ENCODE measurements at places on chromosomes 6 and 20. TPM values are rescaled to one million over a fixed set of nuclear protein-coding genes. Genes with fewer than 3 reads are reported as not detected.

DNA sequence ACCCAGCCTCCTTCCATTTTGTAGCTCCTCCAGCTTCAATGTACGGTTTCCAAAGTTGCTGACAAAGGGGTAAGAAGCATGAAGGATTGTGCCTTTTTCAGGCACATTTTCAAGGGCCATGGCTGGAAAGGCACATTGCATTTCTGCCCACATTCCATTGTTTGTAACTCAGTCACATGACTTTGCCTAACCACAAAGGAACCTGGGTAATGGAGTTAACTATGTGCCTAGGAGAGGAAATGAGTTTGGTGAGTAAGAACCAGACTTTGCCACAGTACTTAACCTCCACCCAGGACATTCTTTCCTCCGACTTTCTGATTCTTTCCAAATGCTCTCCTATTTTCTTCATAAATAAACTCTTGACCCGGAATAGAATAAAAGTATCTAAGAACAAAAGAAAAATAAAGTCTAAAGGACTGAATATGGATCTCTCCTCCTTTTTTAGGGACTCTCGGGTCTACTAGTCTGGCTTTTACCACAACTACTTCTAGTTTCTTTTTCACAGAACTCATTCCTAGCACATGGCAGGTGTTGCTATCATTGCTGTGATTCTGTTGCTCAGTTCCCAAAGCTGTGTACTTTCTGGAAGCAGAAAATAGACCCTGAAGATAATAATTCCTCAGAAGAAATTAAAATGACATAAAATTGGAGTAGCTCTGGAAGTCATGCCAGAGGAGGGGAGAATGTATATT lies 81.5 kb upstream of the ISM1 start:
- no peak overlapping the region for H3K4me3 ChIP-seq
- peaks cover 6% of the 10 kb centered on the region for H3K4me1 ChIP-seq
- DNase-seq: no peak
- no peak overlapping the region for H3K27ac ChIP-seq
- H3K36me3 ChIP-seq: no peaks in the 10 kb centered on the region
- peaks cover 7% of the 10 kb centered on the region for H3K27me3 ChIP-seq

Gene TENT5A
- total RNA-seq: 2.4 TPM

- no peak for DNase-seq
- H3K27ac ChIP-seq: no peak overlapping the region
- no peaks in the 10 kb centered on the region for H3K36me3 ChIP-seq
- no peaks in the 10 kb centered on the region for H3K27me3 ChIP-seq
- no peak overlapping the region for H3K4me3 ChIP-seq
Measured at GRCh38 chr6:113094779-113095178, 747.6 kb downstream of the RFPL4B start.

DNA sequence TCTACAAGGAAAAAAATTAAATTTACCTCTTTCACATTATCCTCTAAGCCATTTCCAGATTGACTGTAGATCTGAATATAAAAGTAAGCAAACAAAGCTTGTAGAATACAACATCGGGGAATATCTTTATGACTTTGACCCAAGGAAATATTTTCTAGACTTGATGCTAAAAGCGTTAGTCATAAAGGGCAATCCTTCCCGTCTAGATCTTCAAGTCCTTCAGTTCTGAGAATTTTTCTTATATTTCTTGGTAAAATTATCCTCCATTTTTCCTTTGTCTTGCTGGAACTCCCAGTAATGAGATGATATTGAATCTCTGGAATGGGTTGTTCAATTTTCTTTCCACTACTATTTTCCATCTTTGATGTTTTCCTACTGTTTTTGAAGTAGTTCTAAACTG lies 77.8 kb upstream of the ZNF184 start:
- H3K36me3 ChIP-seq: peaks cover 2% of the 10 kb centered on the region
- peaks cover 79% of the 10 kb centered on the region for H3K27me3 ChIP-seq
- no peak for DNase-seq

- H3K27ac ChIP-seq: no peak overlapping the region
- no peaks in the 10 kb centered on the region for H3K4me1 ChIP-seq
- H3K4me3 ChIP-seq: no peak overlapping the region
- no peak for DNase-seq
Measured at GRCh38 chr6:64908104-64908503, 798.9 kb downstream of the EYS start.

Gene FOXS1
- not detected for total RNA-seq

- no peak overlapping the region for H3K4me3 ChIP-seq
- no peak for DNase-seq
- H3K36me3 ChIP-seq: no peaks in the 10 kb centered on the region
- no peak overlapping the region for H3K27ac ChIP-seq
Measured at GRCh38 chr20:41361757-41362747, 4.6 kb downstream of the EMILIN3 start.

- no peak overlapping the region for H3K4me3 ChIP-seq
- H3K27me3 ChIP-seq: no peaks in the 10 kb centered on the region
- peak overlapping the region; percentile 63 for H3K27ac ChIP-seq
- H3K4me1 ChIP-seq: peaks cover 58% of the 10 kb centered on the region
Measured at GRCh38 chr20:3150908-3151307, 8.8 kb downstream of the FASTKD5 start.

GRCh38 chr6:134447423-134447822 lies 129.5 kb upstream of the SGK1 start:
- no peak overlapping the region for H3K4me3 ChIP-seq
- peaks cover 19% of the 10 kb centered on the region for H3K4me1 ChIP-seq
- H3K27ac ChIP-seq: no peak overlapping the region
- DNase-seq: no peak
- no peaks in the 10 kb centered on the region for H3K27me3 ChIP-seq
- no peaks in the 10 kb centered on the region for H3K36me3 ChIP-seq

DNA sequence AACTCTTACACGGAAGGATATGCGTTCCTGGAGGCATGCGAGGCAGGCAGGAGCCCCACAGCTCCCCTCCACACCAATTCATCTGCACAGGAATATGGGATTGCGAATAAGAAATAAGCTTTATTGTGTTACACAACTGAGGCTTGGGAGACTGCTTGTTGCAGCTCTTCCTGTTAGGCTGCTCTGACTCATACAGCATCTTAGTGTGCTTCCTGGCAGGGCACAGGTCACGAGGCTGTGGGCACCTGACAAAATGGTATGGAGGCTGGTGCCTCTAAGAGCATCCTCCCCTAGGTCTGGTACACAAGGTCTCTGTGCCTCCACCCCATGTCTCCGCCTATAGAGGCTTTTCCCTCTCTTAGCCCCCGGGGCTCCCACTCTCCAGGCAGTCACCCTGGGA lies 6.8 kb downstream of the SLC22A3 start:
- no peak overlapping the region for H3K27ac ChIP-seq
- H3K27me3 ChIP-seq: peaks cover 44% of the 10 kb centered on the region
- no peaks in the 10 kb centered on the region for H3K36me3 ChIP-seq
- peaks cover 5% of the 10 kb centered on the region for H3K4me1 ChIP-seq
- peak; percentile 4 for DNase-seq

- H3K4me1 ChIP-seq: peaks cover 46% of the 10 kb centered on the region
- no peaks in the 10 kb centered on the region for H3K27me3 ChIP-seq
- no peak overlapping the region for H3K4me3 ChIP-seq
Measured at GRCh38 chr20:13251904-13252297, 30.8 kb downstream of the ISM1 start.

DNA sequence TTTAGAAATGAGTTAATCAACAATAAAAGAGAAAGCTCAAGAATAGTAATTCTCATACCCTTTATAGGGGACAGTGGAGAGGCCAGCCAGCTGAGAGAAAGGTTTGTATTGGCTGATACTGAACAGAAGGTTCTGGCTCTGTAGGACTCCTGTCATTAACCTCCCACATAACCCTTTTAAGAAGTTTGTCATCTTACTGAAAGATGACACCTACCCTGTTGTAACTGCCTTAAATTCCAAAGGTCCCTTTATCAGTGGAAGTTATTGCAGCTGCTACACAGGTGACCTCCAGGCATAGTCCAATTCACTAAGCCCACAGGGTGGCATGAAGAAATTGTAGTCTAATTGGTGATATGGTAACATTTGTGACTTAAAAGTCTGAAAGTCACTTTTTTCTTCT lies 790.1 kb downstream of the TENT5A start:
- H3K27ac ChIP-seq: no peak overlapping the region
- H3K36me3 ChIP-seq: no peaks in the 10 kb centered on the region
- H3K27me3 ChIP-seq: no peaks in the 10 kb centered on the region
- DNase-seq: no peak
- no peak overlapping the region for H3K4me3 ChIP-seq

GRCh38 chr6:37222125-37222967 lies 35.2 kb upstream of the TBC1D22B start:
- no peaks in the 10 kb centered on the region for H3K36me3 ChIP-seq
- H3K27me3 ChIP-seq: no peaks in the 10 kb centered on the region
- H3K4me3 ChIP-seq: peak overlapping the region; percentile 97
- H3K27ac ChIP-seq: peak overlapping the region; percentile 90

GRCh38 chr6:106823732-106824351 lies 150.7 kb downstream of the CD24 start:
- no peak for DNase-seq
- H3K4me1 ChIP-seq: no peaks in the 10 kb centered on the region
- no peak overlapping the region for H3K27ac ChIP-seq
- H3K4me3 ChIP-seq: no peak overlapping the region

DNA sequence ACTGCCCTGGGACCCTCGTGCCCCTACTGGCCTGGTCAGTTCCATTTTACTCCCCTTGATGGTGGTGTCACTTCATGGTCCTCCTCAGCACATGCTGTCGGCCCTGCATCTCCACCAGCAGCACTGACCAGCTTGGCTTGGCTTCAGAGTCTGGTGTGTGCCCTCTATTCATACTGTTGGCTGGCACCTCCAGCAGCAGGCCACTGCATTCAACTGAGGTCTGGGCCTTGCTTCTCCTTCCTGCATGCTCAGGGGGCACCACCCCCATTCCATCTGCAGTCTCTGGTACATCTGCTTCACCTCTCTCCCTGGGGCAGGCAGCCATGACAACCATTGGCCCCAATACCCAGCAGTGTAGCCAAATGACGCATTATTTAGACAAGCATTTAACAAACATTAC lies 155.9 kb downstream of the SLC24A3 start:
- H3K27me3 ChIP-seq: no peaks in the 10 kb centered on the region
- H3K27ac ChIP-seq: no peak overlapping the region
- no peak overlapping the region for H3K4me3 ChIP-seq
- DNase-seq: no peak
- H3K4me1 ChIP-seq: no peaks in the 10 kb centered on the region

GRCh38 chr20:48186915-48187314 lies 401.6 kb upstream of the SULF2 start:
- no peak overlapping the region for H3K27ac ChIP-seq
- H3K4me1 ChIP-seq: no peaks in the 10 kb centered on the region
- DNase-seq: no peak
- no peaks in the 10 kb centered on the region for H3K36me3 ChIP-seq

DNA sequence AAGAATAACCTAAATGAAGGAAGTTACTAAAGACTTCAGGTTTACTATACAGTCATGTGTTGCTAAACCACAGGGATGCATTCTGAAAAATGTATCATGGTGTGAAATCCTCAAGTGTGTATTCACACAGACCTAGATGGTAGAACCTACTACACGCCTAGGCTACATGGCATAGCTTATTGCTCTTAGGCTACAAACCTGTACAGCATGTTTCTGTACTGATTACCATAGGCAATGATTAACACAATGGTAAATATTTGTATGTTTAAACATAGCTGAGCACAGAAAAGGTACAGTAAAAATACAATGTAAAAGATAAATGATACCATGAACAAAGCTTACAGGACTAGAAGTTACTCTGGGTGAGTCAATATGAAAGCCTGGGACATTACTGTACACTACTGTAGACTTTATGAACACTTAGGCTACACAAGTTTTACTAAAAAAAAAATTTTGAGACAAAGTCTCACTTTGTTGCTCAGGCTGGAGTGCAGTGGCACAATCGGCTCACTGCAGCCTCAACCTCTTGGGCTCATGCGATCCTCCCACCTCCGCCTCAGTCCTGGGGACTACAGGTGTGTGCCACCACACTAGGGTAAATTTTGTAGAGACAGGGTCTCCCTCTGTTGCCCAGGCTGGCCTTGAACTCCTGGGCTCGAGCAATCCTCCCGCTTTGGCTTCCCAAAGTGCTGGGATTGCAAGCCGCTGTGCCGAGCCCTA lies 36.0 kb downstream of the ADNP start:
- DNase-seq: no peak
- no peak overlapping the region for H3K27ac ChIP-seq
- no peak overlapping the region for H3K4me3 ChIP-seq
- peaks cover 53% of the 10 kb centered on the region for H3K4me1 ChIP-seq

Gene POPDC3
- not detected for total RNA-seq

GRCh38 chr6:119449331-119450156 lies 100.0 kb upstream of the MAN1A1 start:
- no peaks in the 10 kb centered on the region for H3K36me3 ChIP-seq
- no peak for DNase-seq
- H3K27ac ChIP-seq: no peak overlapping the region
- H3K27me3 ChIP-seq: peaks cover 5% of the 10 kb centered on the region
- H3K4me1 ChIP-seq: peaks cover 18% of the 10 kb centered on the region

DNA sequence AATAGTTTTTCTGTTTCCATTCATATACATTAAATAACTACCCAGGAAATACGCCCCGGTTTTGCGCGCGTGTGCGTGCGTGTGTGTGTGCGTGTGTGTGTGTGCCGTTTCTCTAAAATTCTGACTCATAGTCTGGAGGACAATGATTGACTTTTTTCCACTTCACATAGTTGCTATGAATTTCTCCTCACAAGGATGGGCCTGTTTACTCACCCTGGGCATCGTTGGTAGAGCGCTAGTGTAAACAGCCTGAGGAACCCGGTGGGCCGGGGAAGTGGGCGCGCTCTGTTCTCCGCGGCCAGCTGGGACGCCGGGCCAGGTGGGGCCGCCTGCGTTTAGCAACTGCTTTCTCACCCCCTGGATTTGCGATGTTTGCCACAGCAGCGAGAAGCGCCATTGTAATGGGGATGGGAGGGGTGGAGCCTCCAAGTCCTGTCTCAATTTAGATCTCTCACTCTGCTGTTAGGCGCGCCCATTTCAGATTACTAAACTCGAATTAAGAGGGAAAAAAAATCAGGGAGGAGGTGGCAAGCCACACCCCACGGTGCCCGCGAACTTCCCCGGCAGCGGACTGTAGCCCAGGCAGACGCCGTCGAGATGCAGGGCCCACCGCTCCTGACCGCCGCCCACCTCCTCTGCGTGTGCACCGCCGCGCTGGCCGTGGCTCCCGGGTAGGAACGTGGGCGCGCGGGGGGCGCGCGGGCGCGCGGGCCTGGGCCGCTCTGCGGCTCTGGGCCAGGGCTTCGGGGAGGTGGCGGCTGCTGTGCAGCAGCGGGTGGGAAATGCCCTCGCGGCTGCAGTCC lies at the start of gene CD109:
TSS of gene CD109 (plus strand) at position 585 of the 803 bp plus-strand sequence. CDS start at position 598, 13 bp downstream.
- peak; percentile 69 for DNase-seq
- H3K27ac ChIP-seq: peak within 1 kb of the TSS; percentile 95
- H3K27me3 ChIP-seq: peaks cover 12% of the 10 kb centered on the region
- peaks cover 33% of the 10 kb centered on the region for H3K36me3 ChIP-seq
- peaks cover 58% of the 10 kb centered on the region for H3K4me1 ChIP-seq
- peak within 1 kb of the TSS; percentile 93 for H3K4me3 ChIP-seq

Gene GPR6
- total RNA-seq: not detected

Gene BAG2
- 5.8 TPM for total RNA-seq

GRCh38 chr20:31806564-31807355 lies 12.4 kb upstream of the MYLK2 start:
- no peak for DNase-seq
- H3K36me3 ChIP-seq: peaks cover 3% of the 10 kb centered on the region
- H3K27ac ChIP-seq: no peak overlapping the region
- peaks cover 4% of the 10 kb centered on the region for H3K4me1 ChIP-seq
- H3K4me3 ChIP-seq: no peak overlapping the region

Gene BPIFB2
- not detected for total RNA-seq
